ENCODE measurements at places on chromosomes 3 and 15.
A peak's percentile ranks its signal among the peaks of the same experiment; 100 is the strongest.

- DNase-seq: no peak
Observed at GRCh38 chr3:48664929-48665328, 2.2 kb upstream of the CELSR3 start.

GRCh38 chr3:160278210-160278609, 53.0 kb downstream of the C3orf80 start:
- no peak for DNase-seq

- DNase-seq: no peak
Observed at GRCh38 chr3:100125161-100125938, 11.0 kb upstream of the FILIP1L start.

DNA sequence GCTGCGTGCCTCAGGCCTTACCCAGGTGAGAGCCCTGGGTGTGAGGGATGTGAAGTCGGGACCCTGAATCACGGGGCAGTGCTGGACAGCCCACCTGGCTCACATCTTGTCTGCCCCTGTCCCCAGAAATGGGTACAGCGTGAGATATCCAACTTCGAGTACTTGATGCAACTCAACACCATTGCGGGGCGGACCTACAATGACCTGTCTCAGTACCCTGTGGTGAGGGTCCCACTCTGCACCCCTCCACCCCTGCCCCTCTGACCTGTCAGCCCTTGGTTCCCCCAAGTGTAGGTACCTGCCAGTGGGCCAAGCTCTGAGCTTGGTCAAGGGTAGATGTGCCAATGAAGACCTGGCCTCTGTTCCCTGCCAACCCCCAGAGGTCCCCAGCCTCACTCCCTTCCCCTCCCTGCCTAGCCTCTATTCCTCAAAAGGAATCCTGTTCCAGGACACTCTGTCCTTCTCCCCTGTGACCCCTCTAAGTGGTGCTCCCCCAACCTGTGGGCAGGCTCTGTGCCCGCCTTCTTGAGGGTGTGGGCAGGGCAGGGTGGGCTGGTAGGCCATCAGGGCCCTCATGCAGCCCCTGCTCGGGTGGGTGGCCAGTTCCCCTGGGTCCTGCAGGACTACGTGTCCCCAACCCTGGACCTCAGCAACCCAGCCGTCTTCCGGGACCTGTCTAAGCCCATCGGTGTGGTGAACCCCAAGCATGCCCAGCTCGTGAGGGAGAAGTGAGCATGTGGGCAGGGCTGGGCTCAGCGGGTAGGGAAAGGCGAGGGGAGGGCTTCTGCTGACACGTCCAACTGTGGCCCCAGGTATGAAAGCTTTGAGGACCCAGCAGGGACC, 25.1 kb downstream of the NBEAL2 start:
- no peak for DNase-seq

DNA sequence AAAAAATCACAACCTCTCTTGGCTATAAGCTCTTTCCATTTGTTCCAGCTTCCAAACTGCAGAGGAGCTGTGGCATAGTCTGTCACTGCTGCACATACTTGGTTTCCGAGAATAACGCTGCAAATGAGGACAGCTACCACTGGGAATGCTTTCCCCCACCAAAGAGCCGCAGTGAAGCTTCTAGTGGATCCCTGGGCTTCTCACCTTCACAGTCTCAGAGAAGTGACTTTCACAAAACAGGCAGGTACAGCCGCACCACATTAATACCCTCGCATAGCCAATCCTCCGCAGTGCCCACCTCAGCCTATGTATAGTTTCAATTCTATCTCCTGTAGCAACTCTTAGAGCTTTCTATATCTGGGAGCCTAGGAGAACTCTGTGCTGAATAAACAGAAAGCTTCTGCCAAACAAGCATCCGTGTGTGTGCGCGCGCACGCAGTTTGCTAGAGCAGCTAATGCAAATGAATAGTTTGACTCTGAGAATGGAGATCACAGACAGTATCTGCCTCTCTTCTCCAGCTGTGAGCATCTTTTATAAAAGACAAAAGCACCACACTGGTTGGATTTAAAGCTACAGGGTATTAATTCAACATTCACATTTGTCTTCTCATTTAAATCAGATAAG, 81.9 kb upstream of the PLXND1 start:
- no peak for DNase-seq

DNA sequence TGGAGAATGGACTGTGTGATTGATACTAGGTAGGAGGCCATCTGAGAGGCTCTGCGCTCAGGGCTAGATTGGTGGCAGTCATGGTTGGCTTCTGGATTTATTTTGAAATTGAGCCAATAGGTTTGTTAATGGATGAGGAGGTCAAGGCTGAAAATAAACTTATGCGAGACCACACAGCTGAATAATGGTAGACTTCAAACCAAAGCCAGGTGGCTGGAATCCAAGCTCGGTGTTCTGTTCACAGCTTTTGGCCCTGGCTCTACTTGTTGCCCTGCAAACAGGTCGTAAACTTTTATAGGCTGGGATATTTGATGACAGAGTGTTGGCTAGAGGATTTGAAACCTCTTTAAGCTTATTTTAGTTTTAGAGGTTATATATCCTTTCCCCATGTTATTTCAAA, 160.4 kb downstream of the CHL1 start:
- DNase-seq: no peak

GRCh38 chr3:24160424-24161095, 215.5 kb downstream of the NR1D2 start:
- DNase-seq: no peak

DNA sequence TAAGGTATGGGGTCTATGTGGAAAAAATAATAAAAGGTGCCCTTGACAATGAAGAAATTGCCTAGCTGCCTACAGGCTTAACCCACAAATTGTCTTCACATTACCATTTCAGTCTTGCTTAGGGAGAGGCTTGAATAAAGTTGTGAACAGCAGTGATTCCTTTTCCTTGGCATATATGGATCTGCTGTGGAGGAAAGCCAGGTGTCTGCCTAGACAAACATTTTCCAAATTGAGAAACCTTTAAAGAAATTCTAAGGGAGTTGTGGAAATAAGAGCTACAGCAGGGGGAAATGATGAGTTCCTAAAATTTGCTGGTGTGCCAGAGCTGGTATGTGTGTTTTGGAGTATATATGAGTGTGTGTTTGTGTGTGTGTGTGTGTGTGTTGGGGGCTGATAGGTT, 452.1 kb downstream of the NTRK3 start:
- DNase-seq: no peak

- no peak for DNase-seq
Observed at GRCh38 chr15:67515557-67515956, 5.4 kb upstream of the C15orf61 start.

- DNase-seq: no peak
Observed at GRCh38 chr3:95939235-95939809, 875.1 kb upstream of the EPHA6 start.

- DNase-seq: no peak
Observed at GRCh38 chr3:119700920-119701734, 1.7 kb upstream of the CFAP91 start.

GRCh38 chr15:31333820-31334219, 7.2 kb downstream of the KLF13 start:
- DNase-seq: no peak

DNA sequence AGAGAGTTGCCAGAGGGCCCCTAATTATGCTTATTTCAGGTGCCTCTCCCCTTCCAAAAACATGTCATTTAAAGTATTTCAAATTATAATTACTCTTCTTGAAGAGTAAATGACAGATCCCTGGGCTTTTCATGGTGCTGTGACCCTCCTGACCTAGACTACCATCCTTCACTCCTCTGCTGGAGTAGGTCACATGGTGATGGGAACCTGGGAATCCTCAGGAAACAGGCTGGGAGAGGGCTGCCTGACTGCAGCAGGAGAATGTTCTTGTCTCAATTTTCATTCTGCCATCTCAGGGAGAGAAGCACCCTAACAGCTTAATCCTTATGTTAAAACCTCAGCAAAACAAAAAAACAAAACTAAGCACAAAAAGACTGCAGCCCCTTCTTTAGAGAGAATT, 24.6 kb downstream of the PGBD4 start:
- no peak for DNase-seq

GRCh38 chr15:69410248-69410874, 3.8 kb upstream of the KIF23 start:
- peak; percentile 74 for DNase-seq

GRCh38 chr3:41933154-41933676, 28.7 kb downstream of the ULK4 start:
- DNase-seq: peak; percentile 61

- no peak for DNase-seq
Observed at GRCh38 chr3:127291611-127292010, 3.8 kb upstream of the PRR20G start.

- DNase-seq: peak; percentile 41
Observed at GRCh38 chr3:73602170-73602569, 22.6 kb downstream of the PDZRN3 start.

DNA sequence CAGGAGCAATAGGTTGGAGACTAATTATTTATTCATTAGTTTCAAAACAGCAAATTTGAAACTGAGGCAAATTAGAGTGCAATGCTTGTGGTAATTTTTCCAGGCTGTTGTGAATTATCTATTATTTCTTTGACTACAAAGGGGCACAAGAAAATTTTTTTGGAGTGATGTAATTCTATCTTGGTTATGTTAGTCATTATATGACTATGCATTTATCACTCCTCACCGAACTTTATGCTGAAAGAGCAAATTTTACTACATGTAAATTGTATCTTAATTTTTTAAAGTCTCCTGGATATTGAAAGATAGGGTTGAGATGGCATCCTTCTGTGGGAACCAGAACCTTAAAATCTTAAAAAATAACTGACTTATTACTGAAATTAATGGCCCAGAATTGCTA, 320.0 kb upstream of the ROBO1 start:
- peak; percentile 42 for DNase-seq

- DNase-seq: no peak
Observed at GRCh38 chr3:115633467-115633866, 10.2 kb downstream of the GAP43 start.

GRCh38 chr3:8460050-8460708, 41.4 kb upstream of the LMCD1 start:
- no peak for DNase-seq

DNA sequence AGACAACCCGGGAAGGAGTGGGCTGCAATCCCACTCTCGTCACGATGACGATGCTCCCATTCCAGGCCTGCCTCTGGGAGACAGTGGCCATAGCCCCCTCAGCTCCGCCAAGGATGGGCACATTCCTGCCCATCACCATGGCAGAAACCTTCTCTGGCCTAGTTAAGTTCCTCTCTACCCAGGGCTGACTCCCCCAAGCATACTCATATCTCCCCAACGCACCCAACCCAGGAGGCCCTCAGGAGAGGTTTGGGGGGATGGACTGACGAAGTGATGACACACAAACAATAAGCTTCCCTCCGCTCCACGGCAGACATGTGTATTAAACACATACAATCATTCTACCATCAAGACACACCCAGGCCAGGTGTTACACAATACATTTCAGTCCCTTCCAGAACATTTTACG, 60.1 kb downstream of the VGLL4 start:
- DNase-seq: peak; percentile 64

DNA sequence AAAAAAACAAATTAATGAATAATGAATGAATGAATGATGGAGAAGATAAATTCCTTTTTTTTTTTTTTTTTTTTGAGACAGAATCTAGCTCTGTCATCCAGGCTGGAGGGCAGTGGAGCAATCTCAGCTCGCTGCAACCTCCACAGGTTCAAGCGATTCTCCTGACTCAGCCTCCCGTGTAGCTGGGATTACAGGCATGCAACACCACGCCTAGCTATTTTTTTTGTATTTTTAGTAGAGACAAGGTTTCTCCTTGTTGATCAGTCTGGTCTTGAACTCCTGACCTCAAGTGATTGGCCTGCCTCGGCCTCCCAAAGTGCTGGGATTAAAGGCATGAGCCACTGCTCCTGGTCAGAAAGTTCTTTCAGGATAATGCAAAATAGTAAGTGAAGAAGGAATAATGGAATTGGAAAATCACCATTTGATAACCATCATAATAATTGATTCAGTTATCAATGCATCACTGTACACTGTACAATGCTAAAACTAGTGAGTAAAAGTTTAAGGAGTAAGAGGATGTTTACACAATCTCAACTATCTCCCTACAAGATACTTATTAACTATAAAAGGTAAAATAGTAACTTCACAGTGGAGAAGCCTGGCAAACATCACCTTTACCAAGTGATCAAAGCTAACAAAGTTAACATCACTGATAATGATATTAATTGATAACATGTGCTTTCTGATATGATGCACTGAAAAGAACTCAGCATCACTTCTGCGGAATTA, 12.3 kb upstream of the INO80 start:
- DNase-seq: no peak

GRCh38 chr3:65824166-65824565, 214.6 kb downstream of the MAGI1 start:
- no peak for DNase-seq

DNA sequence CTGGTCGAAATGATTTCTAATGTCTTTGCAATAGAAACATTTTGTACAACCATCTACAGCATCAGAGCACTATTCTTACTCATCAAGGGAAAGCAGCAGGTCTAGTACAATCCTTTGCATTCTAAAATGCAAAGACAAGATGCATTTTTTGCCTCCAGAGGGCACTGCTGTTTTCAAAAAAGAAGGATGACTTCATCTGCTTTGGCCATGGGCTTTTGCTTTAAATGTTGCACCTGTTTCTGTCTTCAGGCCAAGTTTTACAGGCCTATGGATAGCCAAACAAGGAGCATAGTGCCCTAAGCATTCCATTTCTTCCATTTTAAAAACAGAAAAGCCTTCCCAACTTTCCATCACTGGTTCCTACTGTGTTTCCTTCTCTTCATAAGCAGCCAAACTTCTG, 3.4 kb downstream of the PARP9 start:
- peak; percentile 67 for DNase-seq

GRCh38 chr3:111319598-111319997, 222.4 kb upstream of the CD96 start:
- no peak for DNase-seq

GRCh38 chr15:100768501-100768931, 111.1 kb upstream of the ALDH1A3 start:
- no peak for DNase-seq

- DNase-seq: no peak
Observed at GRCh38 chr3:141401573-141402475, 33.5 kb downstream of the ZBTB38 start.

DNA sequence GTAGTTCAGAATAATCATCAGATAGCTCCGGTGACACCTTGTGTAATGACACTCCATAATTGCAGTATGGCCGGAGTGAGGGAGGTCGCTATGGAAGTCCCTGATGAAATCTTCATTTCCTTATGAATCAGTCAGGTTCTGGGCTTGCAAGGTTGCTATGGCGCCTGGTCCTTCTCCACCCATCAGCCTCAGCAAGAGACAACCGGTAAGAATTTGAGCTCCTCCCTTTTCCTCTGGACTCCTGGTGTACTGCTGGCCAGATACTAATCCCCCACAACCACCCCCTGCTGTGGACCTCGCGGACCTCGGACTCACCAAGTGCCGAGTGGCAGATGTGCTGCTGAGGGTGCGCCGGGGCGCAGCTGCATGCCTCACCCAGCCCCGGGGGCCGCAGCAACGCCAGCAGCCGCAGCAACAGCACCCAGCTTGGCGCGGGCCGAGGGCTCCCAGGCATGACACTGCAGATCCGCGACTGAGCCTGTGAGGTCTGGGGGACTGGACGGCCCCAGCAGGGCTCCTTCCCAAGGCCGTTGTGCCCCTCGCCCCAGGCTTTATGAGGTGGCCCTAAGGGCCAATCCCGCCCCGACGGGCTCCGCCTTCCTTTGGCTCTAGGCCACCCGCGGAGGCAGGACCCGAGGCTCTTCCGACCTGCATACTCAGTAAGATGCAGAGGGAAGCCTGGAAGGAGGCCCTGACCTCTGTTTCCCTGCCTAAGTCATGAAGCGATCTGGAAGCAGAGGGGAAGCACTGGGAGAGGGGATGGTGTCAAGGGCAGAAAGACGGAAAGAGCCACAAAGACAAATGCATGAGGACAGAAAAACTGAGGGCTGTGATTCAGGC, at the start of gene TIMP4:
TIMP4 (minus strand) TSS at position 526 of the 840 bp plus-strand sequence; CDS start at position 454, 72 bp downstream.
- no peak for DNase-seq

- peak; percentile 61 for DNase-seq
Observed at GRCh38 chr3:32220006-32220405, 18.5 kb upstream of the CMTM8 start.

GRCh38 chr3:157683668-157684067, 180.5 kb upstream of the VEPH1 start:
- DNase-seq: no peak

Data from mammary epithelial cell (primary cell).